Left kidney (tissue), 8 donors: ENCODE measurements at places on chromosomes 6 and 20. TPM values are rescaled to one million over a fixed set of nuclear protein-coding genes. Genes with fewer than 3 reads are reported as not detected.
A peak's percentile ranks its signal among the peaks of the same experiment; 100 is the strongest.

DNA sequence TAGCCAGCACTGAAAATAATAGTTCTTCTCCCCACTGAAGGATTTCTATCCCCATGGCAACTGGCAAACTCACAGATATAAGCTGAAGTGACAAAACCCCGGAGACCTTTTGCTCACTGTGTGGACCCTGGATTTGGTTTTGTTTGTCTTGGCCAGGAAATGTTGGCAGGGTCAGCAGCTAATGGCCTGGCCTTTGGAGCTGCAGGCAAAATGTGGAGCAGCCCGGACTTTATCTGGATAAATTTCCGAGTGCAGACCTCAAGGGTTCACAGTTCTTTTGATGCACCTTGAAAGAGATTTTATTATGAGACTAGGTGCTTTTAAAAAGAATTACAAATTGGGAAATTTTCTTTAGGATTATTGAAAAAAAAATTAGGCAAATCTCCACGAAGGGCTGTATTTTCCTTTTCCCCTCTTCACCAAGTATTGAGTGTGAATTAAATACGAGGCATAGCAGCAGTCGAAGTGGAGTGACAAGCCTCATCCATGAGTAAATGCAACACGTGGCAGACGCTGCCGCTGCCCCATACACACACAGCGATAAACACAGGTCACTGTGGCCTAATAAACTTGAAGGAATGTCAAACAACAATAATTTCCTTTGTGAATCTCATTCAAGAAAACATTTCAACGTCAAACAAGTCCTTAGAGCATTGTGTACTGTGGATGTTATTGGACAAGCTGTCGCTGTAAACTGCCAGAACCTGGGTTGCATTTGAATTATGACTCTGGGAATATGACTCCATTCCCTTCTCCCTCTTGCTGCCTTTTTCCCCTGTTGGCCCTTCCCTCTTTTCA, 35.1 kb upstream of the CCN6 start:
- no peak for DNase-seq

- DNase-seq: no peak
Observed at GRCh38 chr6:71197267-71197666, 91.3 kb upstream of the OGFRL1 start.

GRCh38 chr6:44234101-44235025, 11.0 kb downstream of the SLC29A1 start:
- DNase-seq: no peak

DNA sequence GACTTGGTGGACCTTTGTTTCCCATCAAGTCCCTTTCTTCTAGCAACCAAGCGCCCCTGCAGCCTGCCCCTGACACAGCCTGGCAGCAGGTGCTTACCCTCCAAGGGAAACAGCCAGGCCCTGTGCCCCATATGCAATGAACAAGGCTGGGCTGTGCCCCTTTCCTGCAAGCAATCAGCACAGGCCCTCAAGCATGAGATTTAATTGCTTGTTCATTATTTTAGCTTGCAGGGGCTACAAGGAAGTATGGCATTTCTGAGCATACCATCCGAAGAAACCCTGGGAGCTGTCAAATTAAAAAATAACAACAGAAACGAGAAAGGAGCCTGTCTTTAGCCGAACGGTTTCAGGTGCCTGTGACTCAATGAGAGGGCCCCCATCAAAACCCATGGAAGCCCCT, 522.9 kb upstream of the ARID1B start:
- peak; percentile 5 for DNase-seq

GRCh38 chr6:151914484-151914883, 107.0 kb downstream of the ESR1 start:
- DNase-seq: no peak

The LPA gene
- polyA plus RNA-seq: 0.30 TPM
